ENCODE measurements at places on chromosomes 11 and 22. TPM values are rescaled to one million over a fixed set of nuclear protein-coding genes. Genes with fewer than 3 reads are reported as not detected.

MRGPRX4 gene
- not detected for total RNA-seq

POTEH gene
- total RNA-seq = not detected

KLHL35 gene
- total RNA-seq = 2.9 TPM

OSBP2 gene
- 1.7 TPM for total RNA-seq

C11orf97 gene
- total RNA-seq = not detected

NXPE2 gene
- total RNA-seq = 0.09 TPM

VPREB1 gene
- not detected for total RNA-seq

GLYAT gene
- not detected for total RNA-seq

PLA2G3 gene
- 0.23 TPM for total RNA-seq

FAM180B gene
- not detected for total RNA-seq

SIAE gene
- 18.3 TPM for total RNA-seq

CHEK2 gene
- 26.8 TPM for total RNA-seq

TMEM151A gene
- total RNA-seq = under 0.01 TPM

BRSK2 gene
- total RNA-seq = 0.89 TPM

DENND6B gene
- total RNA-seq = 2.3 TPM

CELSR1 gene
- total RNA-seq = 7.3 TPM

MFNG gene
- 0.28 TPM for total RNA-seq

TRIM29 gene
- 0.51 TPM for total RNA-seq

IL10RA gene
- 0.09 TPM for total RNA-seq

NLRP6 gene
- total RNA-seq = not detected

LGR4 gene
- 25.2 TPM for total RNA-seq

SCGB1A1 gene
- not detected for total RNA-seq

DBX1 gene
- not detected for total RNA-seq

RAPSN gene
- total RNA-seq = 0.05 TPM

MPPED2 gene
- total RNA-seq = not detected

FLRT1 gene
- 0.09 TPM for total RNA-seq

PRRG4 gene
- under 0.01 TPM for total RNA-seq

LRRC75B gene
- total RNA-seq = 7.1 TPM
